Retina (tissue), 1 donor: ENCODE measurements at places on chromosomes 1 and 21.

DNA sequence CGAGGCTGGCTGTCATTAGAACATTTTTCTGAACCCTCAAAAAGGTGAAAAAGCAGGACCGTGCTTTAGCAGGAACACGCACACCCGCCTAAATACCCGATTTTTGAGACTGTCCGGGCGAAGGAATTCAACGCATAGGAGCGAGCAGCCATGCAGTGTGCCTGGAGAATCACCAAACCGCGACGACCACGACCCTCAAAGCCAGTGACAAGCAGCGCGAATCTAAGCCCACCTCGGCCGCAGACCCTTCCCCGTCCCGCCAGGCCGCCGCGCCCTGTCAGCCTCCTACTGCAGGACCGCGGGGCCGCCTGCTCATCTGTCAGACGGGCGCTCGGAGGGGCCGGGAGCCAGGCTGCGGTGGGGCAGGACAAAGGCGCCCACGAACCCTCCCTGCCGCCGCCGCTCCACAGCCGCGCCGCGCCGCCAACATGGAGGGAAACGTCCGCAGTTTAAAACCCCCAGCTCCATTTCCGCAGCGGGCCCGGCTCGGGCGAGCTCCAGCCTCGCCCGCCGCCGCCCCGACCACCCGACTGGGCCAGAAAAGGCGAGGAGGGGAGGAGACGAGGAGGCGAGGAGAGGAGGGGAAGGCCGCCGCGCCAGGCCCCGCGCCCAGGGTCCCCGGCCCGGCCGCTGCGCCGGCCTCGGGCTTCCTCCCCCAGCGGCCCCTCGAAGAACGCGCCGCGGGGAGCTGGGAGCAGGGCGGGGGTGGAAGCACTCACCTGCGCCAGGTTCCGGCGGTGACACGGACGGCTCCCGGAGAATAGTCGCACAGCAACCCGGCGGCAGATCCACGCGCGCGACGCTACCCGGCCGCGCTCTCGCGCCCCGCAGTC is at the start of gene LBR:
Gene LBR, minus strand, starts transcription at position 804 of the 833 bp plus-strand sequence. CDS start 3,963 bp downstream, outside the sequence.
- DNase-seq = peak; percentile 93

DNA sequence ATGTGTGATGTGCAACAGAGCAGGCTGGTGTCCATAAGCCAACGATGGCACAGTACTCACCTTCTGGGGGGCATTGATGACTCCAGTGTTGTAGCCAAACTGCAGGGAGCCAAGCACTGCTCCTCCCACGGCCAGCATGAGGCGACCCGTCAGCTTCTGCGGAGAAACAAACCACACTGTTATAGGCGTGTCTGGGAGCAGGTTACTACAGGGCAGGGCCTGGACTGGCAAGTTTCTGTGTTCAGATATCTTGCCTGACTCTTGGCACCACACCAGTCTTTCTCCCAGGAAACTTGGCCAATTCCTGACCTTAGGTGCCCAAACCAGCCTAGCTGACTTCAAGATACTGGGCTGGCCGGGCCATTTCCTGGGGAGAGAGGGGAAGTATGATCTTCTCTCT is 15.5 kb downstream of the SLC2A1 start:
- DNase-seq = no peak

- DNase-seq = no peak
Observed at GRCh38 chr21:35359076-35359475, 310.0 kb upstream of the RUNX1 start.

DNA sequence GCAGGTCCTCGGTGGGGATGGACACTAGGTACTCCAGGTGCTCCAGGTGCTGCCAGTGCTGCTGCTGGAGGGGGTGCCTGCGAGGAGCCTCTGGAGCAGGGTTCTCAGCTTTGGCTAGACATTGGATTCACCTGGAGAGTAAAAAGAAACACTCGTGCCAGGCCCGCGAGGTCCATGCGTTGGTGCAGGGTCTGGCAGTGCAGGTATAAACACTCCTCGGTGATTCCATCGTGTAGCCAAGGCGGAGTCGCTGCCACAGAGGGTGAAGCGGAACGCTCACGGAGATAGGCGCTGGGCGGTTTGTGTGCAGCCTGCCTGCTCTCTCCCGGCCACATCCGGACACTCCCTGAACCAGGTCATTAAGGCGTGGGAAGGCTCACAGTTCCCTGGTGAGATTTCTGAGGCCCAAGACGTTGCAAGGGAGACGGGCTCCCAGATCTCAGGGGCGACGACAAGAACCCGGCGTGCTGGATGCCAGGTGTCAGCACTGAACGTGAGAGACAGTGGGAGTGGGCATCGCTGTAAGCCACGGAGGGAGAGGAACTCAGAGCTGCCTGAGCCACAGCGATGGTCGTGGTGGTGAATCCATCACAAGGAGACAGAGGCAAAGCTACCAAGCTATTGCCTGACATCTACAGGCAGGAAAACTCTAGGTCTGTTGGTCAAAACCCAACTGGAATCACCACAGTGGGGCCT is 17.2 kb upstream of the SUMO3 start:
- DNase-seq = no peak

DNA sequence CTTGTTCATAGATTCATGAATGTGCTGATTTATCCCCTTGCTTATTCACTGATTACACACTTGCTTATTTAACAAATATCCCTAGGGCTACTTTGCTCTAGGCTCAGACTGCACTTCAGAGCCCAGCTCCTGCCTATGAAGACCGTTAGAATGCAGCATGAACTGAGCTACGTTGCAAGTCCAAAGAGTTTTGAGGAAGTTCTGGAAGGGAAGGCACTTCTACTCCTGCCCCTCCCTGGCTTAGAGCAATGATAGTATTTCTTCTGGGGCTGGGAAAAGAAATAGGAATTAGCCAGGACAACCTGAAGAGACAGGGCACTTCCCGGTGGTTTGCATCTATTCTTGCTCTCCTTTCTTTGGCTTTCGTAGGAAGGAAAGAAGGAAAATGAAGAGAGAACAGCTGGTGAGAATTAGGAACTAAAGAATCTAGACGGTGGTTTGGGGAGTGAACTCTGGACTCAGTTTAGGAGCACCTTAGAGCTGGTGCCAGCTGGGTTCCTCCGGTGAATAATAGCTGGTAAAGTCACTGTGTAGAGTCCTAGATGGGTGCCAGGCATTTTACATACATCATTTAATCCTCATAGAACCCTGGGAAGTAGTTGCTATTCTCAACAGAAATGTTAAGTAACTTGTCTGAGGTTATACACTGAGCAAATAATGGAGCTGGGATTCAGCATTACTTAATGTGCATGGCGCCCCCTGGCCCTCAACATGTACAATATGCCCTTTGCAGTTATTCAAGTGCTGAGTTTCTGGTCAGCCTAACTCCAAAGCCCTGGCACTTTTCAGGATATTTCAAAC is 65.9 kb downstream of the NDUFS5 start:
- peak; percentile 21 for DNase-seq

DNA sequence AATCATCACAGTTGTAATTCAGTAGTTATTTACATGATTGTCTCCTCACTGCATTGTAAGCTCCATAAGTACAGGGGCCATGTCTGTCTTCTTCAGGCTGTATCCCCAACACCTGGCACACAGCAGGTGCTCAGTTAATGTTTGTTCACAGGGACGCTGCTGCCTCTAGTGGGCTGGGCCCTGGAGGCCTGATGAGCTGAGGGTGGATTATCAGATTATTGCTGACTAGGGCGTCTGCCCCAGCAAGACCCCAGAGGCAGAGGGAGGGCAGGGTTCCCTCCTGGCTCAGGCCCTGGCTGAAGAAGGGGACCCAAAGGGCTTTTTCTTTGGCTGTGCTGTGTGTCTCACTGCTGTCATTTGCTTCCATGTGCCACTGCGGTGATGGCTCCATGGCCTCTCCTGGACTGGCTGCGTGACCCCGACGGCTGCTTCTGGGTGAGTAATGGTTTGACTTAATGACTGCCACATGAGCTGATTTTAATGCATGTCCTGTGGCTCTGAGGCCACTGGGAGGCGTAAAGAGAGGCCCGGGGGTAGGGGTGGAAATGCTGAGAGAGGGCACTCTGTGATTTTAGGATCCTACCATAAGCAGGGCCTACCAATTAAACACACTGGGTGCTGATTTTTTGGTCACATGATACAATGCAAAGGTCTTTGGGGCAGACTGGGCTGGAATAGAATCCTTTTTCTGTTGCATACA is 20.8 kb upstream of the EPB41 start:
- DNase-seq = no peak

DNA sequence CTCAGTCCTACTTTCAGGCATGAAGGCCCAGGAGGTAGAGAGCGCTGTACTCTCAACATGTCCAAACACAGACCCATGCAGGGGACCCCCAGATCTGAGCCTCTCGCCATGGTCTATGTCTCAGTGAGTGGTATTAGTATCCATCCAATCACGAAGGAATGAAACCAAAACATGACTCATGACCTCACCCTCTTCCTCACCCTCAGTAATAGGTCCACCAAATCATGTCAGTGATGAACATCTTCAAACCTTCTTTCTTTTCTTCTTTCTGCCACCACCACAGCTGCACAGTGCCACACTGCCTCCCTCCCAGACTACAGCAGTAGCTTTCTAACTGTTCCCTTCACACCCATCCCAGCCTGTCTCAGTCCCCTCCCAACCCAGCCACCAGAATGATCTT is 16.8 kb downstream of the C1orf116 start:
- no peak for DNase-seq

DNA sequence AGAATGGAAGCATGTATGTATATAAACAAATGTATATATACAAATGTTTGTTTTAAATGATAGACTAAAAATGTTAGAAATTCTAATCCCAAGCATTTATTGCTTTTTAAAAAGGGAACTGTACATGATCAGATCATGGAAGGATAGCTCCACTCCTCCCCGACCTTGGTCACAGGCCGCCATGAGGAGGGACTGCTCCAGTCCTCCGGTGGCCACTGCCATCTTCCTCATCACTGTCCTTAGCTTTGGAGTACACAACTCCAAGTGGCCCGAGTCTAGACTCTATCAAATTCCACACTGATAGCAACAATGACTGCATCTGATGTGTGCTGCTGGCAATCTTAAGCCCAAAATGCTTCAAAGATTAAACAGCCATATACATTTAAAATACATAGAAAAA is 9.7 kb downstream of the SYF2 start:
- DNase-seq = no peak

- no peak for DNase-seq
Observed at GRCh38 chr1:47495176-47495713, 57.4 kb downstream of the FOXD2 start.

GRCh38 chr1:224180783-224181452 is 2.1 kb upstream of the DEGS1 start:
- DNase-seq = no peak

GRCh38 chr1:16208270-16208987 is 4.0 kb downstream of the ARHGEF19 start:
- no peak for DNase-seq

DNA sequence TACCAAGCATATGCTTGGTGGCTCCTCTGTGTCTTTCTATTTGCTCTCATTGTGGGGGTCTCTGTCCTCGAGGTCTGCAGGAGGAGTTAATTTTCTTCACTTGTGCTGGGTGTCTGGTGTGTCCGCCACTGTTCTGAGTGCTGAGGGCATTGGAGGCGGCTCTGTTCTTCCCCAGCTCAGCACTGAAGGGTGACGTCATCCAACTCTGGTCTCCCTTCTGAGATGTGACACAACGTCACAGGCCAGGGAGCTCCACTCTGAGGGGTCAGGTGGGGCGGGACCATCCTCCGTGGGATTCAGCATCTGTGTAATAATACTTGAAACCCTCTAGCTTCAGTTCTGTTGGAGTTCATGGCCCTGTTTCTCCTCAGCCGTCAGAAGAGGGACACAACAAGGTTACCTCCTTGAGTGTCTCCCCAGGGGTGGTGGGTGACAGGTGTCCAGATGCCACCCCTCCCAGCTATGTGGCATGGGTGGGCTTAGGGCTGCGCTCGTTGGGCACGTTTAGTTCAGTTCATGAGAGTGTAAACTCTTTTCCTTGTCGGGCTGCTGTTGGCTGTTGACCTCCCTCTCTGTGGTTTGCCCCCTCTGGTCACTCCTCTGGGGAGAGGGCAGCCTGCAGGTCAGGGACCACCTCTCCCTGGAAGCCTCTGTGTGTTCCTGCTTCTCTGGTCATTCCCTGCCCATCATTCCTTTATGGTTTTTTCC is 3.1 kb downstream of the IBA57 start:
- DNase-seq = no peak

GRCh38 chr1:3685222-3685621 is 32.9 kb downstream of the TP73 start:
- DNase-seq = no peak

DNA sequence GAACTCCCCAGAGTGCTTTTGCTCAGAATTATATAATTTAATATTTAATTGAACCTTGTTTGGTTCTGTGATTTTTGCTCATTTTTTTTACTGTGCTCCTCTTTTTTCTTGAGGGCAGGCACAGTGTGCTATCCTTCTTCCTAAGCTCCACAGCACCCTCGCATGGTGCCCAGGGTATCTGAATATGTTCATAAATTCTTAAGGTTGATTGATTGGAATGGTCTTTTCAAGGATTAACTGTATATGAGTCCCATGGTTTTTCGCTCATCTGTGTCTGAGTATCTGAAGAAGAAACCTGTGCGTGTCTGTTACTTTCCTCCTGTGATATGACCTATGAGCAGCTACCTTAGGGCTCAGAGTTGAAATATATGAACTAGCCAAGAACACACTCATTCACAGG is 393.7 kb downstream of the HLX start:
- DNase-seq = no peak

GRCh38 chr1:173562813-173563212 is 40.1 kb downstream of the SLC9C2 start:
- no peak for DNase-seq

GRCh38 chr1:78426408-78426807 is 64.4 kb upstream of the PTGFR start:
- DNase-seq = peak; percentile 14

GRCh38 chr1:75265792-75266191 is 131.6 kb downstream of the LHX8 start:
- peak; percentile 41 for DNase-seq

DNA sequence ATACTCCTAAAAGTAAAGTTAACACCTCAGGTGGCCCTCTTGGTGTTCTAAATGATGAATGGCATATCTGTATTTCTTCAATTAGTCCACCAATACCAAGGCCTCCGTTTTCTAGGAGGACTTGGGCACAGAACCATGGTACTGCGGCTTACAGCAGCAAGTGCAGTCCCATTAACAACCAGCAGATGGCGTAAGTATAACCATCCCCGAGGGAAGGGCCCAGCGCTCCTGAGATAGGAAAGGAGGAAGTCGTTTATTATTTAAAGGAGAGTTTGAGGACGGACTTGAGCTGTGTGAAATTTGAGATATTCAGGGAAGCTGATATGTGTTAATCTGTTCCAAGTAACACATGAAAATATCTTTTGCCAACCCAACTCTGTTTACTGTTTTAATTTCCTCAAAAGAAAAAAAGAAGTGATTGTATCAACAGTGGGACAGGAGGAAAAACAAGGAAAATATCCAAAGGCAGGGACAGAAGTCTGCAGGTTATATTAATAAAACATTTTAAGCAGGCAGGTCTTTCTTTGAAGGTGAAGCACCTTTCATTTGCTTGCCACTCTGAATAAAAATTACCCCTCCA is 37.7 kb upstream of the KCNJ15 start:
- DNase-seq = peak; percentile 44

DNA sequence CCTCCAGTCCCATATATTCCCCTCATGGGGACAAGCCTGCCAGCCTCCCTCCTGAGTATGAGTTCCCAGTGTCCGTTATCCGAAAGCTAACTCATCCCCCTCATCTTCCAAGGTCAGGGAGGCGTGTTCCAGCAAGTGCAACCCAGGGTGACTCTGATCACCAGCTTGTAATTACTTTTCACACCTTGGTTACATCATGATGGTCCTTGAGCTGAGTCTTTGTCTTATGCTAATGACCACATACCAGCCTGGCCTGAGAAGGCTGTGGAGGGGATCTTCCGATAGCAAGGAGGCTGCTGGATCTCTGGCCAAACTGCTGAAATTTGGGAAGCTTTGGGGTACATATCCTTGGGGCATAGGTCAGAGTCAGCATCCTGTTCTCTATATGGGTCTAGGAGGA is 99.6 kb downstream of the DDX20 start:
- DNase-seq = no peak
